ENCODE measurements at places on chromosomes 5 and 9. TPM values are rescaled to one million over a fixed set of nuclear protein-coding genes. Genes with fewer than 3 reads are reported as not detected.

Gene PLCXD3
- total RNA-seq, result under 0.01 TPM

Gene PCDHB3
- 0.15 TPM for total RNA-seq

Gene ABHD17B
- 10.9 TPM for total RNA-seq

Gene PCDHB10
- 0.15 TPM for total RNA-seq

Gene BAAT
- under 0.01 TPM for total RNA-seq

Gene NR2F1-AS1
- 8.4 TPM for total RNA-seq

Gene PPP1R2B
- not detected for total RNA-seq

Gene NR2F1
- 95.8 TPM for total RNA-seq

Gene CCL21
- not detected for total RNA-seq

Gene COL15A1
- 2.4 TPM for total RNA-seq

Gene PCDHAC2
- not detected for total RNA-seq

Gene MRPL36
- total RNA-seq, result 69.6 TPM

Gene ZNF883
- total RNA-seq, result 1.7 TPM

Gene IFNA5
- not detected for total RNA-seq

Gene PHYHD1
- 15.9 TPM for total RNA-seq

Gene GFPT2
- total RNA-seq, result 57.5 TPM

Gene GALNT12
- 5.5 TPM for total RNA-seq

Gene ENTREP1
- total RNA-seq, result not detected

Gene SLC4A9
- not detected for total RNA-seq

All from bronchus fibroblast of lung (primary cell).